AG04450 (cell line): ENCODE measurements at places on chromosomes 4 and X.

DNA sequence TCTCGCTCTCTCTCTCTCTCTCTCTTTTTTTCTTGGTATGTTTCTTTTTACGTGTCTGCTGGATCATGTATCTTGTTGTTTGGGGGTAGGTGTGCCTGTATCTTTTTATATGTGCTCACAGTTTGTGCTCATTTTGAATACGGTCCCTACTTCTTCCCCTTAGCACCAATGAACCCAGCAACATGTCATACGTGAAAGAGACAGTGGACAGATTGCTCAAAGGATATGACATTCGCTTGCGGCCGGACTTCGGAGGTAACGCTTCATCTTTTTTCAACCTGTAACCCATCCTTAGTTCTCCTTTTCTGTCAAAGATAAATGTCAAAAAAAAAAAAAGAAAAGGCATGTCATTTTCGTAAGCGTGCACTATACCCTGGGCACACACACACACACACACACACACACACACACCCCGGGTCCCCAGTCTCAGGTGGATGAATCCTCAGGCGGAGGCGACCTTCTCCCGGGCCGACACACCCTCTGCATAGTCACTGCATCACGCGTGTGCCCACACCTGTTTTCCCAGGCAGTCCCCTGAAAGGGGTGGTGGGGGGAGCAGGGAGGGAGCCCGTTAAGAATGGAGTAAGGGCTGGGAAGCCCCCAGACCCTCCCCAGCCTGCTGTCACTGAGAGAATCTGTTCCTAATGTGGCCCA, 511 bp downstream of the GABRB1 start:
- DNase-seq, result no peak

DNA sequence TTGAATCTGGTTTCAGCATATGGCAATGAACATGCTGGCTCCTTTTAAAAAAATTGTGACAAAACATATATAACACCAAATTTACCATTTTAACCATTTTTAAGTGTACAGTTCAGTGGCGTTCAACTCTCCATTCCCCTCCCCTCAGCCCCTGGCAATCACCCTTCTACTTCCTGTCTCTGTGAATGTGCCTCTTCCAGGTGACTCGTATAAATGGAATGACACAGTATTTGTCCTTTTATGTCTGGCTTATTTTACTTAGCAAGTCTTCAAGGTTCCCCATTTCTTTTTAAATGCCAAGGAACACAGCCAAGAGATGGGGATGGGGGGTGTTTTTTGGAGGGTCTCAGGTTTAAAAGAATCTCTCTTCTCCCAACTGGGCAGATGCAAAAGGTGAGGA, 35.4 kb upstream of the BCLAF3 start:
- peak; percentile 1 for DNase-seq

DNA sequence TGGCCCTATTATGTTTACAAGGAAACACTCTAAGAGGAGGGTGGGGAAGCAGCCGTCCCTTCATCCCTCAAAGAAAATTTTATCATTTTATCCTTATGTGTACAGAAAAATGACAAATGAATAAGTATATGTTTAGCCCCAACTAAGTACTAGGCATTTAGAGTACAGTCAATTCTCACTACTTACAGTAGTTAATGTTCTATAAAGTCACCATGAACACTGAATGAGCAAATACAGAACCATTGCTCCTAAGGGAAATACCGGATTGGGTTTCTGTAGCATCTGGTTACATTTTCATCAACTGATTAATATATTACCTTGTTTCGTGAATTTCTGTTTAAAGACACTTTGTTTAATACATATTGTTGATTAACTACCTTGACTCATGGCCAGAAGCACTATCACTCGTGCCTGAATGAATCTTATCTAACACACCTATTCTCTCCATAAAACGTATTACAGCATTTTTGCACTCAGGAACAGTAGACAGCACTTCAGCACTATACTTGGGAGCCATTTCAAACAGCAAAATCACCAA, 109.3 kb downstream of the ASB9 start:
- DNase-seq, result no peak

DNA sequence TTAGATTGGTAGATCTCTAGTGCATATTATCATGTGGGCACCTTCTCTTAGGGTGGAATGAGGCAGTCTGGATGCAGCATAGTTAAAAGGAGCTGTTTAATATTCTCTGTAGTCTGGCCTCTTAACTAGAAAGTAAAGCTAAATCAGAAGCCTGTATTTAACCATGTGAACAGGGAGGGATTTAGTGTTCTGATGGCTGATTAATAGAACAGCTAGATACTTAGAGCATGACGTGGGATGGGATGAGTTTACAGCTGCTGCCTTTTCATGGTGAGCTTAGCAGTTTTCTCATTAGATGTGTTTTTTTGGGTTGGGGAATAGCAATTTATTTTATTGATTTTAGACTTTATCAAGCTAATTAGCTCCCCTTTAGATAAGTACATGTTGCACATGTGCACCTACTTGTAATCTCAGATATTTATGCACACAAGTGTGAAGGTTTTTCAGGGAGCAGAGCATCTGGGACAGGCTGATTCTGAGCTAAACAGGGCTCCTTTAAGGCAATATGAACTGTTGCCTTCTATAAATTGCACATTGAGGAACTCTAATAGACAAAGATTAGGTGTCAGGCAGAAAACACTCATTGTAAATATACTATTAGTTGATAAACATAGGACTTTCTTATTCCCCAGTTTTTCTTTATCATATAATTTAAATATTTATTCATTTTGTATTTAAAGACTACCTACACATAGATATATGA, 34.1 kb downstream of the YIPF6 start:
- DNase-seq, result peak; percentile 8

DNA sequence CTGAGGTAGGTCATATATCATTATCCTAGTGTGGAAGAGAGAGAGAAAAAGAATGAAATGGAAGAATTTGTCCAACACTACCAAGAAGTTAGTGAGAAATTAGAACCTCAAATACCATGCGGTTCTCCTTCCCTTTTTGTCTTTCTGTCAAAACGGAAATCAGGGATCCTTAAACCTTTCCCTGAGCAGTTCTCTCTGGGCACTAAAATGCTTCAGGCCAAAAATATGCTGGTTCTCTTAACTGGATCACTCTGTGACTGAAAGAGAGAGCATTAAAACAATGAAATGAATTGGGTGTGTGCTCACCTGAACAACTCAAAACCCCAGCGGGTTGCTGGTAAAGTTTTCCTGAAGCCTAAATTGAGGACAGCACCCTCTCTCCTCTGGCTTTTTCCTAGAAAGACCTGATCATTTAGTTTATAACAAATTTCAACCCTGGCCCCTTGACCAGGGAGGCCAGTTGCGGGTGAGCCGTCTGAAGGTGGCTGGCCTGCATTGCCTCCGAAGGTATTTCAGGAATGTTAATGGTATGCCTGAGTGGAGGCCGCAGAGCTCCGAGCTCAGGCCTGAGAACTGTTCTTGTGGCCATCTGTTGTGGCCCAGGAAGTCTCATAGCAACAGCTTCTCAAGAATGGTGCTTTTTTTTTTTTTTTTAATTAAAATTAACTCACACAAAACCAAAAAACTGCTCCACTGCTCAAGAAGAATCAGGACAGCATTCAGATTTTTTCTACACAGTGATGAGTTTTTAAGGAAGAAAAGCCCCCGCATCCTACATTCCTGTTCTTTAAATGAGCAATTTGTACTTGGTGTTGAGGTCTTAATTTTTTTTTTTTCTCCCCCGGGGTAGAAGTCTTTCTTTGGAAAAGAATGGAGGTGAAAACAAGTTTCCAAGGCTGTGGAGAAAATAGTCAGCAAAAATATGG, 155.1 kb downstream of the SHROOM3 start:
- DNase-seq, result peak; percentile 87

GRCh38 chr4:88674979-88675378, 22.6 kb downstream of the NAP1L5 start:
- DNase-seq, result no peak

- DNase-seq, result no peak
Observed at GRCh38 chrX:16347968-16348670, 180.8 kb downstream of the MAGEB17 start.

DNA sequence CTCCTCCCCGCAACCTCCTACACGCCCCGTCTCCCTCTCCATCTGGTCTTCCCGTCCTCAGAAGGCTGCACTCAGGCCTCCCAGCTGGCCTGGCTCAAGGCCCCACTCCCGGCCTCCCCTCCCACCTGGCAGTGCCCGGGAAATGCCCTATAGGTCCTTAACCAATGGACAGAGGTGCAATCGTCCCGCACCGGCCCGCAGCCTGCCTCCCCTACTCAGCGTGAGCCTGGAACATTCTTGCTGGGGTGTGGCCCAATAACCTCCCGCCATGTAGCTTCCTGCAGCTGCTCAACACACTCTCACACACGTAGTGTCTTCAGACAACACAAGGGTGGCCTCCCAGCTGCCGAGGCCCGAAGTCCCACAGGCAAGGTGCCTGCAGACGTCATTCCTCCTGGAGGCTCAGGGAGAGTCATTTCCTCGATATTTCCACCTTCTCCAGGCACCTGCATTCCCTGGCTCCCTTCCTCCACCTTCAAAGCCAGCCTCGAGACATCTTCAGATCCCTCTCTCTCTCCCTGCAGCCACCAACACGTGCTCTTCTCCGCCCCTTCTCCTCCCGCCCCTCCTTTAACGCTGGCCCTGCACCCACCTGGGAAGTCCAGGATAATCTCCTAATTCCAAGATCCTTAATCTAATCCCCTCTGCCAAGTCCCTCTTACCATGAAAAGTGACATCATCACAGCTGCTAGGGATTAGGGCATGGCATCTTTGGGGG, 56.2 kb downstream of the ADRA2C start:
- no peak for DNase-seq

DNA sequence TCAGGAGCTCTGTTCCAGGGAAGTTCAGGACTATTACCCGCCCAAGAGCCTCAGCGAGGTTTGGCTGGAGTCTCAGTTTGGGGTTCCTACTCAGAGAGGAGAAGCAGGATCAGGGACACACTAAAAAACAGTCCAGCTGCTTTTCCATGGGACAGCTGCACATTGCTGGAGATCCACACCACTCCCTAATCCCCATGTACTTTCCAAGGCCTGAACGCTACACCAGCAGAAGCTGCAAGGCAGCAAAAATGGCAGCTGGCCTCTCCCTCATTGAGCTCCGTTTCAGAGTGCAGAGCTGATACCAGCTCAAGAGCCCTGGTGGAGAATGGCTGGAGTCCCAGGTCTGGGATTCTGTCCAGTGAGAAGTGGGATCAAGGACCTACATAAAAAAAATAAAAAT, 551.2 kb upstream of the PABPC5 start:
- DNase-seq, result no peak

GRCh38 chr4:8110071-8110986, 48.3 kb downstream of the ABLIM2 start:
- DNase-seq, result no peak

- no peak for DNase-seq
Observed at GRCh38 chr4:38180456-38180855, 220.3 kb downstream of the PTTG2 start.

- no peak for DNase-seq
Observed at GRCh38 chr4:1382776-1383727, 23.2 kb downstream of the NKX1-1 start.

DNA sequence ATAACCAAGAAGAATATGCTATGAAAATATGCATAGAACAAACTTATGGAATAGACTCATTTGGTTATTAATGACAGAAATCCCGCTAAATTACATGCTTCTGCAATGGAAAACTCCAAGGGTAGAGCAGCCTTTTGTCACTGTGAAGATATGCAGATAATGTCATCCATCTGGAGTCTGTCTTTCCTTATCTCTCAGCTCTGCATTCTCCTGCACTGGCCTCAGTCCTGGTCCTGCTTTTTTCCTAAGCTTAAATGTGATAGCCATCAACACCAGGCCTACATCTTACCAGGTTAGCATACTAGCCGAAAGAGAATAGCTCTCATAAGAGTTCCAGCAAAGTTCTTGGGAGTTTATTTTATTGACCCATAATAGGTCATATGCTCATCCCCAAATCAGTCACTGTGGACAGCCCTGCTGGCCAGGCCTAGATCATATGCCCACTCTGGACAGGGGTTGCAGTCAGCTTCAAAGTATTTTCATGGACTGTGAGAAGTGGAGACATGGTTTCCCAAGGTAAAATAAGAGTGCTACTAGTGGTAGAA, 86.5 kb upstream of the LEF1 start:
- no peak for DNase-seq

GRCh38 chr4:147786531-147786930, 54.6 kb downstream of the ARHGAP10 start:
- DNase-seq, result no peak

DNA sequence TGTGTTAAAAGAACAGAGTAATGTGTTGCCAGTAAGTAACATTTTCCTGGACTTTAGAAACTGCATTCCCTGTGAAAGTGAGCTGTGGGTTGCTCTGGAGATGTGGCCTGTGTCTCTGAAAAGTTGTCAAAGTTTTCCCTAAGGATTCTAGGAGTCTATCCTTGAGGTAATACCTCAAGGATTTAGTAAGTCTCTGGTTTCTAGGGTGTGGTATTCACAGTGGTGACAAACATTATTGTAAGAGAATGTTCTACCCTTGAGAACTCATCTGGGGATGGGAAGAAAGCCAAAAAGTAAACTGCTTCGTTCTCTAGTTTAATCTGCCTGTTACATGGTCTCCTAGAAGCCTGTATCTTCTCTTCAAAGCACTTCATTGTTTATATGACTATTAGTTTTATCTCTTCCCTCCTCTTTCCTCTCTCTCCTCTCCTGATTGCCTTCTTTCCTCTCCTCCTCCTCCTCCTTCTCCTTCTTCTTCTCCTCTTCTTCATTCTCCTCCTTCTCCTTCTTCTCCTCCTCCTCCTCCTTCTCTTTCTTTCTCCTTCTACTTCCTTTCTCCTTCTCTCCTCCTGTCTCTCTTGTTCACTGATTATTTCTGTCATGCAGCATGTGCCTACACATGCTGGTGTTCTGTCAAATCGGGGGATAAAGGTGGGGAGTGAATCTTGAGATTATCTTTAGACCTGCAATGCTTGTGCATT, 321.3 kb downstream of the PTTG2 start:
- no peak for DNase-seq

- DNase-seq, result no peak
Observed at GRCh38 chr4:169649545-169650226, 29.3 kb downstream of the CLCN3 start.

DNA sequence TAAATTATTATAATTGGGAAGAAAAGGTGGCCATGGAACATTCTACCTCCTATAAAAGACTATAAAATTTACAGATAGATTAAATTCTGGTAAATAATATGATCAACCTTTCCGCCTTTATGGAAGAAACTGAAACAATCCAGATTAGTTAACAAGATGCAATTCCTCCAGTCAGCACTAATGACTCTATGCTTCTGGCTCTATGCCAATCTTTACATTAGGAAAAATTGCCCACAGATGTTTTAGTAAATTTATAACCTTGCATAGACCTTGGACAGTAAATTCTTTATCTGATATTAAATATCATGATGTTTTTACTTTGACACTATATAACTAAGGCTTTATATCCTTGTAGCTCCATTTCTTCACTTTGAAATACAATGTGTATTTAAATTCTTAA, 2302.5 kb downstream of the ARAP2 start:
- DNase-seq, result no peak

- peak; percentile 33 for DNase-seq
Observed at GRCh38 chr4:15303052-15303641, 124.7 kb upstream of the C1QTNF7 start.

GRCh38 chrX:40749681-40750494, 14.5 kb upstream of the MED14 start:
- DNase-seq, result no peak
